Left ventricle myocardium superior (tissue), 1 donor: ENCODE measurements at places on chromosomes 4 and X.

DNA sequence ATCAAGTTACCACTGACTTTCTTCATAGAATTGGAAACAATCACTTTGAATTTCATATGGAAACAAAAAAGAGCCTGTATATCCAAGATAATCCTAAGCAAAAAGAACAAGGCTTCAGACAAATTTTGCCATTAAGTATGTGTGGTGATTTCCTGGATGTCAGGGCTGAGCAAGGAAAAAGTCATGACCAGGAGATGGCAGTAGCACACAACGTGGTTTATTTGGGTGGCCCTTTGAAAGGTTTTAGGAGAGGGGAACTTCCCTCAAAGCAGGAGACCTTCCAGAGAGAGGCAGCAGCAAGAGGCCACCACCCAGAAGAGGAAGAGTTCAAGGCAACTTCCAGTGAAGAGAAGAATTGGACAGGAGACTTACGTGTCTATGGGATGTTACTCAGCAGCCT, 18.1 kb upstream of the ZXDB start:
- no peak for DNase-seq

- no peak for DNase-seq
Measured at GRCh38 chrX:133794126-133794525, 191.3 kb downstream of the GPC3 start.

GRCh38 chrX:13473442-13474163, 95.8 kb upstream of the EGFL6 start:
- no peak for DNase-seq

DNA sequence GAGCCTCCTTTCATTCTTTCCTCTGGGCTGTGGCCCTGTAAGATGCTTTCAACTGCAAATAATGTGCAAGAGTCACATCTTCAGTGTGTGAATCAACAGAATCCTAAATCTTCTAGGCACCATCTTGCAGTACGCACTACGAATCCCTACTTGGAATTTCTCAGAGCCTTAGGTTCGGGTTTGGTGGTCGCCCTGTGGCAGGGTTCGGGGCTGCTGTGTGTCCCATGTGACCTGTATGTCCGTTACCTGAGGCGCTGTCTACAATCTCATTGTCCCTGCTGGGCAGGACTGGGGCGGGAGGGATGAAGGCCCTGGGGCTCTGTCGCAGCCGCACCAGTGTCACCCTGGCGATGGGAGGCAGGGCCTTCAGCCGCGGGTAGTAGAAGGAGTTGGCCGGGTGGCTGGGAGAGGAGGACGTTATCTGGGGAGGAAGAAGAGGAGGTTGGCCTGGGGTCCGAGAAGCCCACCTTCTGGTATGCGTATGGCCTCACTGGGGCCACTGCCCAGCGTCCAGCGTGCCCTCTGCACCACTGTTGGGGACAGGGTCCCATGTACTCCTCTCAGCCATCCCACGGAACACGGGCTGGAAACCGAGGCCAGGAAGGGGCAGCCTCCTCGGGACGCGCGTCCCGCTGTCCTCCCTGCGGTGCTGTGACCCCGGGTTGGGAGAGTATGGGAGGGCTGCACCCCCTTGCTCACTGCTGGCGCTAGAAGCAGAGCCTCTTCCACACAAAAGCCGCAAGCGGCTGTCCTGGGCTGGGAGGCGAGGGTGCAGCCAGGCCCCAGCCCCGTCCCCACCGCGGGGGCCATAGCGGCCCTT, 2.0 kb downstream of the SPON2 start:
- DNase-seq = no peak

GRCh38 chr4:77877771-77878565, 15.3 kb downstream of the MRPL1 start:
- DNase-seq = no peak

- no peak for DNase-seq
Measured at GRCh38 chrX:119880076-119880475, 8.4 kb downstream of the NDUFA1 start.

DNA sequence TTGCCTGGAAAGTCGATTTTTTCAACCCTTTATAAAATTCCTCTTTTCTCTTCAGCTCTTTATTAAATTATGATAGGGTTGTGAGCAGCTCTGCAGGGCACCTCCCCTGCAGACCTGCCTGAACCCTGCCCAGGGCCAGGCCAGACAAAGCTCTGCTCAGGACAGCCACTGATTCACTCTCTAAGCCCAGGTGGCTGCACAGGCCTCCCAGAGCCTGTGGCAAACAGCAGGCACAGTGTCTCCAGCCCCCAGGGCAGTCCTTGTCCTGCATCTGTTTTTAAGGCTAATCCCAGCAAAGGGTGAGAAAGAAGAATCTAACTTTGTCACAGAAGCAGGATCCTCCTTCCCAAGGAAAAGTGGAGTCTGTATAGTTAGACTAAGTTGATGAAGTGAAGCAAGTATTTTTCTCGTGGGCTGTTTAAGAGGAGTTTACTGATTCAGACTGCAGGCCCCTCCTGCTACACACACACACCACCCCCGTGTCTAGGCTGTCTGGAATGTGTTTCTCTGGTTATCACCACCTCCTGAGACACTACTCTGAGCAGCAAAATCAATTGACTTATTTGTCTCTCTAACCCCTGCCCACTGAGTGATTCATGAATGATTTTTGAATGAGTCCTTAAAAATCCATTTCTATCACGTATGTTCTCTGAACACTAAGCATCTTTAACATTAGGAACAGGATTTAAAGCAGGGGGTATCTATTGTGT, 101.7 kb downstream of the CHIC2 start:
- no peak for DNase-seq

DNA sequence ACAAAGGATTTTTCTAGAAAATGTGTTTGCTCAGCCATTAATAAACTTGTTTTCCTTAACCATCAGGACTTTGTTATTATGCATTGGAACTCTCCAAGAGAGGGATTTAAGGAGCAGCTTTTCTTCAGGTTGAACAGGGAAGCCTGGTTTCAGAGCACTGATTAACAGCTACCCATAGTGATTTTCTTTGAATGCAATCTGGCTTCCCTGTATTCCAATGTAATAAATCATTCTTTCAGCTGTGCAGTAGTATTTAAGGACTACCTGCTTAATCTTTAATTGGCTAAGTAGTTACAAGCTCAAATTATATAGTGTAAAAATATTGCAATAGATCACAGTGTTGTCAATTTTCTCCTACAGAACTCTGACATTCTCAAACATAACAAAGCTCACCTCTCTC, 77.5 kb downstream of the TMEM156 start:
- DNase-seq = no peak

- DNase-seq = no peak
Measured at GRCh38 chrX:68487254-68487653, 11.6 kb upstream of the YIPF6 start.

- DNase-seq = no peak
Measured at GRCh38 chrX:153667281-153667955, 6.2 kb downstream of the PNCK start.

DNA sequence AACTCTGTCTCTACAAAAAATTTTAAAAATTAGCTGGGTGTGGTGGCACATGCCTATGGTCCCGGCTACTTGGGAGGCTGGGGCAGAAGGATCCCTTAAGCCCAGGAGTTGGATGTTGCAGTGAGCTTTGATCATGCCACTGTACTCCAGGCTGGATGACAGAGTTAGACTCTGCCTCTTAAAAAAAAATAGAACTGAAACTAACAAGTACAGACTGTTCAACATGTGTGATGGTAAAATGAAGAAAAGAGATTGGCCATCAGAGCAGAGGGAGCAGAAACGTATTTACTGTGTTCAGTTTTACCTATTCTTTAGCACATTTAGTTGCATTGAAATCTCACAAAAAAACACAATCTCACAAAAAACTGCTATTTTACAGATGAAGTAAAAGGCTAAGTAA, 77.9 kb upstream of the NAP1L5 start:
- DNase-seq = no peak

GRCh38 chr4:159538556-159538955, 435.7 kb downstream of the RAPGEF2 start:
- DNase-seq = no peak

DNA sequence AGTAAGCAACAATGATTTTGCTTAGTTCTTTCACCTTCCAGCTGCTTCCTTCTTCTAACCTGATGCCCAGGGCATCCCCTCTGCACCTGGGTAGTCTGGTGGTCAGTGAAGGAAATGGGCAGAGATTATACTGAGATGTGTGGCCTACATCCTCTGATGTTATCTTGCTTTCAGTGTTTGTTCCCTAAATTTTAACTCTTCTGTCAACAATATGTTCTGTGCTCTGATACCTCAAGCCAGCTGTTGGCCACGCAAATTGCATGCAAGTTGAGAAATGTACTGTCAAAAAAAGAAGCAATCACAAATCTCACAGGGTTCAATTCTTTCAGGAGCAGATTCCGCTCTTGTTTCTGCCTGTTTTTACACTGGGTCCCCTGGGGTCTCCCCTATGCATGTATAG, 73.8 kb downstream of the FBXW7 start:
- no peak for DNase-seq

DNA sequence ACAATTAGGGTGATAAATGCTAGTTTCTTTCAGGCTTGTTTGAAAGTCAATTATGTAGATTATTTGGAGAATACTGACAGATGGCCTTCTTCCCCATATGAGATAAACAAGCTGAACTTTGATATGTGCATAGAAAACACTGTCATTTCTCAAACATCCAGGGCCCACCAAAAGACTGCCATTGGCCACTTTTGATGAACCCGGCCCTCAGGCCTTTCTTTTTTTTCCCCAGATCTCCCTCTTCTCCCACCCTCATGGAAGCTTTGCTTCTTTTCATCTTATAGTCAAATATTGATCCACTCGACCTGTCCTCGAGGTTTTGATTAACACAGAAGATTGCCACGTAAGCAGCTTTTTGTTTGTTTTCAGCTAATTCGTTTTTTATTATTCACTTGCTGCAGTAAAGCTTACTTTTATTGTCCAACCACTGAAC, 377.4 kb downstream of the SMARCA1 start:
- no peak for DNase-seq

GRCh38 chr4:176268963-176269362, at the start of gene ASB5:
TSS of gene ASB5 (minus strand) at chr4:176269222. CDS start at chr4:176269108, 114 bp downstream.
- no peak for DNase-seq

DNA sequence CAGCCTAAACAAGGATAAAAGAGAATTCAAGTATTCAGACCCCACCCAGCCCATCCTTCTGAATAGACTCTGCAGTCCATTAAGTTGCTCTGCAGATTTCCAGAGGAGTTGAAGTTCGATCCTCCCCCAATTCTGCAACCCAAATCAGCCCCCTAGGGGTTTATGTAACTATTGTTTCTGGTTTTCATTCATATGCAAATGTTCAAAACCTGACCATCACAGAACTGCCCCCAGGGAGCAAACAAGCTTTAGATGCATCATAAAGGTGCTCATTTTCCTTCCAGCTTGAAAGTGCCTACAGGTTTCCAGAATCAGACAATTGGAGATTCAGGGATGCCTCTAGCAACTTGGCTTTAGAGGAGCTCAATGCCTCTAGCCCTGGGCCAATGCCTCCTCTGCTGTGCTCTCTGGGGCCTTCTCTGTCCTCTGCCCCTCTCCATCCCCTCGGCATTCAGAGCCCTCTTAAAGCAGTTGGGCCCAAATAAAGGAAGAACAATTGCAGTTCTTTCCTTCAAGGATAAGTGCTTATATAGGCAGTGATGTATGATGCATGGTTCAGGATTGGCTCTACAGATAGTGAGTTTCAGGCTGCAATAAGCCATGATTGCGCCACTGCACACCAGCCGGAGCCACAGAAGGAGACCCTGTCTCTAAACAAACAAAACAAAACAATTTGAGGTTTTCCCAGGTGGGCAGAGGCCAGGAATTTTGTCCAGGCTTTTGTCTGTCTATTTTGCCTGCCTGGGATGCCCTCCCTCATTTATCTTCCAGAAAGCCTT, 23.5 kb upstream of the SPINK2 start:
- no peak for DNase-seq

DNA sequence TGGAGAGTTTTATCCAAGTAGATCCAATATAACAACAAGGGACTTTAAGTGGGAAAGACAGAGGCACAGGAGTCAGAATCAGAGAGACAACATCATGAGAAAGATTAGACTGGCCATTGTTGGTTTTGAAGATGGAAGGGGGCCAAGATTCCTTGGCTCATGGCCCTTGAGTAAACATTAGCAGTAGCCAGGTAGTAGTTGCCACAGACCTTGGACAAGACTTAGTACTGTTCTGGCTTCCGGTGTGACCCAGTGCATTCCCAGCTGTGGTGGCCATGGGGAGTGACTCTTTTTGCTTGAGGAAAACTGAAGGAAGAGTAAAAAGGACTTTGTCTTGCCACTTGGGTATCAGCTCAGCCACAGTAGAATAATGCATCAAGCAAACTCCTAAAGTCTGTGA, 462.2 kb upstream of the CPXCR1 start:
- no peak for DNase-seq

- DNase-seq = peak; percentile 85
Measured at GRCh38 chr4:683982-684622, 4.8 kb downstream of the SLC49A3 start.

GRCh38 chr4:130306566-130306965, 1210.6 kb downstream of the C4orf33 start:
- no peak for DNase-seq

GRCh38 chrX:140064993-140065392, 99.7 kb upstream of the CXorf66 start:
- DNase-seq = no peak

GRCh38 chr4:85928775-85929591, 430.9 kb downstream of the MAPK10 start:
- no peak for DNase-seq

- no peak for DNase-seq
Measured at GRCh38 chrX:109813236-109813635, 80.2 kb upstream of the ACSL4 start.

- peak; percentile 22 for DNase-seq
Measured at GRCh38 chrX:1598876-1599790, 7.7 kb downstream of the AKAP17A start.

DNA sequence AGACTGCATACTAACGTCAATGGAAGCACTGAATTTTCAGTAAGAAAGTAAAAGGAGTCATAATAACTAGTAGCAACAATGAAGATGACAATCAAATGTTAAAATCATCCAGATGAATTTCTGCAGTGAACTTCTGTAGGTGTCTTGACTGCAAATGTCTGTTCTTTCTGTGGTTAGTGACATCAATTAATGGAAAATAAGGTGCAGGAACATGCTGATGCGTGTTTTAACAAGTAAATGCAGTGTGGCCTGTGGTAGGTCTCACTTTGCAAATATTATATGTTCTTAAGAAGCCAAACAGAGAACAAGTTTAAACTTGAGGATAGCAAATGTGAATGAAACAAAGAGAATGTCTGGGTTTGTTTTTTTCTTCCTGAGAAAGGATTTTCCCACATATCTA, 2.6 kb upstream of the DTHD1 start:
- DNase-seq = no peak

GRCh38 chr4:27217261-27217769, 356.7 kb downstream of the STIM2 start:
- no peak for DNase-seq

DNA sequence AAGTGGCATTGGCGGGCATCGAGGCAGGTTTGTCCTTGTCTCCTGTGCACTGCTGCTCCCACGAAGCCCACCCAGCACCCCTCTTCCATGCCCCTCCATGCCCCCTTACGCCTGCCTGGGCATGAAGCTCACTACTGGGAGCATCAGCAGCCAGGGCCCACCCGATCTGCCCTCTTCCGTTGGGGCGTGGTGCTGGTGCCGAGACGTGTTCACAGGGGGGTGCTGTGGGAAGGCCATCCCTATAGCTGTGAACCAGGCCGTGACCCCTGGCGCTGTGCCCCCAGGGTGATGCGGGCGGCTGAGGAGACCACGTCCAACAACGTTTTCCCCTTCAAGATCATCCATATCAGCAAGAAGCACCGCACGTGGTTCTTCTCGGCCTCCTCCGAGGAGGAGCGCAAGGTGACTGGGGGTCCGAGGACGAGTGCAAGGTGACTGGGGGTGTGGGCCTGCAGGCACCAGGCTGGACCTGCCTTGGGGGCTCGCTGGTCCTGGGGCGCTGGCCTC, 19.3 kb upstream of the ADD1 start:
- DNase-seq = peak; percentile 34
